ENCODE measurements at places on chromosomes 6 and 20.

DNA sequence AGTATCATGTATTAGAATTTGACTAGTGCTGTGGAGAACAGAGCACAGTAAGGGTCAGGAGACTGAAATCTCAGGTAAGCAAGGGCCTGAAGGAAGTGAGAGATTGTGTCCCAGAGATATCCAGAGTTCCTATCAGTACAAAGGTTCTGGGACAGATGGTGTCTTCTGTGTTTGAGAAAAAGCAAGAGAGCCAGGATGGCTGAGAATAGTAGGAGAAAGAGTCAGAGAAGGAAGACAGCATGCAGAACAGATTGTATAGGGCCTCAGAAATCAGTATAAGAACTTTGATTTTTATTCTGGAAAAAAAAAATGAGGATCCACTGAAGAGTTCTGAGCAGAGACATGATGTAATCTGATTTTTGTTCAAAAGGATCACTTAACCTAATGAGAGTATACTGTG lies 74.8 kb upstream of the PLN start:
- DNase-seq = no peak

- no peak for DNase-seq
These were observed 746.8 kb downstream of the CBLN4 start for GRCh38 chr20:55258559-55258958.

DNA sequence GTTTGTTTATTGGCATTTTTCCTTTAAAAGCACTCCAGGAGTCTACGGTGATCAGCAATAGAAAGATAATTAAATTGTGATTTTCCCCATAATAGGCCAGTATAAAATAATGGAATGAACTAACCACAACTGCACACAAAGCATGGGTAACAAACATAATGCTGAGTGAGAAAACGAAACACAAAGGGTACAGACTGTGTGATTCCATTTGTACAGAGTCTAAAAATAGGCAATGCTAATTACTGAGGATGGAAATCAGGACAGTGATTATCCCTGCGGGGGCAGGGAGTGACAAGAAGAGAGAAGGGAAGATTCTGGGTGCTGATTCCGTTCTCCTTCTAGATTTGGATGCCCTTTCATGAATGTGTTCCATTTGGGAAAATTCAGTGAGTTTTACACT lies 478.1 kb downstream of the PREX1 start:
- DNase-seq = no peak

- DNase-seq = no peak
These were observed 44.8 kb upstream of the IYD start for GRCh38 chr6:150324044-150324443.

DNA sequence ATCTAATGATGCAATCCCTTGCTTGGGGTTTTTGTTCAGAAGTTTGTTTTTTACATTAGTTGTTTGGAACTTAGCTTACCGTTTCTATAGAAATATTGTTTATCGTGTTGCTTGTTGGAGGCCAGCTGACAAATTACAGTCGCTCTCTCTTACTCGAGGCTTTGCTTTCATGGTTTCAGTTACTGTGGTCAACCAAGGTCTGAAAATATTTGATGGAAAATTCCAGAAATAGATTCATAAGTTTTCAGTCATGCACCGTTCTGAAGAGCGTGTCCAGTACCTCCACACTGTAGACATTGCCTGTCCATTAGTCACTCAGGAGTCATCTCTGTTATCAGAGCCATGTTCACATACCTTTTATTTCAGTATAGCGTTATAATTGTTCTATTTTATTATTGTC lies 47.9 kb downstream of the DEK start:
- DNase-seq = no peak

GRCh38 chr20:52812231-52812847 lies 159.8 kb upstream of the TSHZ2 start:
- DNase-seq = no peak

DNA sequence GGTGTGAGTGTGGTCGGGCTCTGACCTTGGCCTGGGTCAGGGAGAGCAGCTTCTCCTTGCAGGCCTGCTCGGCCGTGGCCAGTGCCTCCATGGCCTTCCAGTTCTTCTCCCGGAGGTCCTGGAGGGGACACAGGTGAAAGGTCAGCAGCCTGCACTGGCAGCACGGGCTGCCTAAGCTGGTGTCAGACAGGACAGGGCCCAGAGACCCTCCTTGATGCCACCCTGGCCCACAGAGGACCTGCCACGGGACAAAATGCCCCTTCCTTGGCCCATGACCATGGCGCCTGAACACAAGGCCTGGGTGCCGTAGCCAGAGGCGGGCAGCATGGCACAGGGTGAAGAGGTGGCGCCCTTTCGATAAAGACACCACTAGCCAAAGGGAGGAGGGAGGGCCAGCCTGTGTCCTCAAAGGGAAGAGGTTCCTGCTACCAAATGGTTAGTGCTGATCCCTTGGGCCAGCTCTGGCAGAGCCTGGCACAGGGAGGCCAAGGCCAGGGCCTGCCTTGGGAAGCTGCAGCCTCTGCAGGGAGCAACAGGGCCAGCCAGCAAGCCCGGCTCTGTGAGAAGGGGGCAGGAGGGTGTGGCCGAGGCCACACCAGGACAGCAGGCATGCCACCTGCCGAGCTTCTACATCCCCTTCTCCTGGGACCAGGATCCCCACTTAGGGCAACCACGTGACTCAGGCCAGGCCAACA lies 54.8 kb downstream of the DSTN start:
- DNase-seq = no peak

GRCh38 chr6:41162687-41163418 lies at the start of gene TREM2:
Gene TREM2 (minus strand): TSS chr6:41163116. CDS start chr6:41163082, 34 bp downstream.
- DNase-seq = no peak

DNA sequence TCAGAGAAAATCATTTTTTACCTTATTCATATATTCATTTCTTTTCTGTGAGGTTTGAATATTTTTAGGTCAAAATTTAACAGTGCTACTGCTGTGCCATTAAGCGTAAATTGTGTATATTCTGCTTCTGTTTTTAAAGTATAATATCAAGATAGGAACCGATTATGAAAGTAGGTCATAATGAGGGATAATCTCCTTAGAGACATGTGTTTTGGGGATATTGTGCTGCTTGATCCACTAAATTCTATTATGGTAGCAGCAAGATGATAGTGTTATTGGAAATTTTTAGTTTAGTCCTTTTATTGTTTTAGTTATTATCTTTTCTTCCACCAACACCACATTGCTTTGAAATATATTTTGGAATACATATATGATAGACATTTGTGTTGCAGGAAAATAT lies 244.0 kb downstream of the RIMS1 start:
- no peak for DNase-seq
